ENCODE measurements at places on chromosomes 7 and 10. TPM values are rescaled to one million over a fixed set of nuclear protein-coding genes. Genes with fewer than 3 reads are reported as not detected.

The GALNT17 gene
- not detected for total RNA-seq

The ZFYVE27 gene
- 12.3 TPM for total RNA-seq

The ADD3 gene
- 26.5 TPM for total RNA-seq

GRCh38 chr7:117251687-117252086 is 71.2 kb downstream of the WNT2 start:
- peak; percentile 88 for DNase-seq

DNA sequence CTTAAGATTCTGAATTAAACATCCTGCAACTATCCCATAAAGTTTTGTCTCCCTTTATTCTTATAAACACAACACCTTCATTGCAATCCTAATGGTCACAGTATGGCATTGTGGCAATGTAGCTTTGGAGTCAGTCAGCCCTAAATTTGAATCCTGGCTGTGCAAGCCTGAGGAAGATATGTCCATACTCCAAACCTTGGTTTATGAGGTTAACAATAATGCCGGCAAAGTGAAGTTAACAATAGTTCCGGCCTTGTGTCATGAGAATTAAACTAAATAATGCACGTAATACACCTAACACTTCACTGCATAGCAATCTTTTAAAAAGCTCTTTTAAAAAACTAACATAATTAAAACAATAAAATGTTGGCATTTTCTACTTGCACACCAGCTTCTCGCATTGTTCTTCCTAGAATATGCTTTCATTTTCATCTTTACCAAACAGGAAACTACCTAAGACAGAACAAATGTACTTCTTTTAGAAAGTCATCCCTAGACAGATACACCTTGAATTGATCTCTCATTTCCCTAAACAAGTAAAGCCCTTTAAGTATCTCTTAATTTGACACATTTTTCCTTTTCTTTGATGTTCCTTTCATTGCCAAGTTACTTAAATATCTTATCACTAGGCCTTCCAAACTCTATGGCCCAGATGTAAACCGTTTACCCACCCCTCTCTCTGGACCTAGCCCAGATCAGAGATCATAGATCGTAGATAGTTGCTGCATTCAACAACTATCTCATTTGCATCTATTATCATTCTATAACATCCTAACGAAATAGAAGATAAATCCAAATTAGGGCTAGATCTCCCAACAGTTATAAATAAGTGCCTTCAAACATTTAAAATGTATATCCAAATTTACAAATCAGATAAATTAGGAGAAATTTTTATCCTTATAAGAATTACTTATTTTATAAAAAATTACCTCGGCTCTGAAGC is 66.7 kb downstream of the CREB3L2 start:
- no peak for DNase-seq

- no peak for DNase-seq
Observed at GRCh38 chr10:70456164-70456563, 14.7 kb upstream of the NODAL start.

- no peak for DNase-seq
Observed at GRCh38 chr10:70192326-70192968, 22.1 kb upstream of the SAR1A start.

- DNase-seq = no peak
Observed at GRCh38 chr7:155993420-155994278, 181.4 kb upstream of the SHH start.

DNA sequence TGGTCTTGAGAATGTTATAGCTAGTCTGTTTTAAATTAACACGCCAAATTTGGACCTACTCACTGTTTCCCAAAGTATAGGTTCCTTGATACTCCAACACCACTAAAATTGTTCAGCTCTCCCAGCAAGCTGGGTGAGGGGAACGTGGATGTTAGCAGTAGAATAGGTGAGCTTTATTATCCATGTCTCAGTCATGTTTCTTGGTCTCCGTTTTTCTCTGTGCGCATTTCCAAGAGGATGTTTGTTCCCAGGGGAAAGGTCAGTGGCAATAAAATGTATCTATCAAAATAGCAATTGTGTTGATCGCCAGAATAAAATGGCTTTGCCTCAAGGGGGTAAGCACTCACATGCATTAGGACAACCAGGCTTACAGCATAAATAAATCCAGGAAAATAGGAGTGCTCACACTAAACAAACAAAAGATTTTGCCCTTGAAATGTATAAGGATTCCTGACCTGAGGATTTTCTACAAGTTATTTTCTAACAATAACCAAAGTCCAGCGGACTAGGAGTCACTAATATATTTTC is 187.0 kb upstream of the C7orf33 start:
- DNase-seq = no peak

- peak; percentile 50 for DNase-seq
Observed at GRCh38 chr10:113665806-113666354, 2.0 kb upstream of the NRAP start.

GRCh38 chr10:52918714-52919305 is 146.2 kb upstream of the MBL2 start:
- DNase-seq = no peak
